ENCODE measurements at places on chromosomes 4 and X.

DNA sequence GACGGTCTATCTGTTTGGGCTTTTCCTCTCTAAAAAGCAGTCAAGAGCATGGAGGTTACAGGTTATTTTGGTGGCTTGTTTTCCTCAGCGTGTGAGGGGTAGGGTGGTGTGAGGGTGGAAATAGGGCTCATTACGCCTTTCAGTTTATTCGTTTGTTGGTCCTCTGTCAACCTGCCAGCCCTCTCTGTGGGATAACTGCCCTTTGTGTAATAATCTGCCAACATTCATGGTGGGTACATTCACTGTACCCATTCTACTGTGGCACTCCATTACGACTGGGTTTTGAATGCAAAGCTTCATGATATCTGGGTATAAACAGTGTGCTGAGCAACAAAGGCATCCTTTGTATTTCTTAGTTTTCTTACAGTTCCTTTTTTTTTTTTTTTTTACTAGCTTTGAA is 136.4 kb downstream of the ADGRL3 start:
- no peak for DNase-seq

DNA sequence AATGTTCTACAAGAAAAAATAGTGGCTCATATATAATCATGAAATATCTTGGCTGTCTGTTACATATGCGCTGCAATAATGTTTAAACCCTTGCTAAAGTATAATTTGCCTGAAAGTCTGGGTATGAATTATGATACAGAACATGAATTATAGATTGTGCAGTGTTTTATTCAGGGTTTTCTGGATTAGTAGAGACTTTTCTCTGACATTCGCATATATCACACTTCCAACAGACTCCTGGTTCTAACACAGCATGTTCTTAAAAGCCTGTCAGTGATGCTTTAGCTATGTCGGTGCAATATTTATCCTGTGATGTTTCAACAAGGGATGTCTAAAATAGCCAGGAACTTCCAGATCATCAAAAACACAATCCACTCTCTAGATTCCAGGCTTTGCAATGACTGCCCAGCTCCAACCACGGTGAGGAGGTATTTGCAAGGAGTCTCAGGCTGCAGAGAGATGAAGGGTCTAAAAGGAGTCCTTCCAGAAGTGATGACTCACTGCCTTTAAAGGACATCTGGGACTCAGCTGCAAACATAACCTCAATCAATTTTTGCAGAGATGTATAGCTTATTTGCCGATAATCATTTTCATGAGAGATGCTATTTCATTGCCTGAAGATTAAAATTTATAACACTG is 69.4 kb downstream of the RWDD4 start:
- DNase-seq, result no peak

- DNase-seq, result no peak
Observed at GRCh38 chrX:106903856-106904528, 851 bp upstream of the RIPPLY1 start.

DNA sequence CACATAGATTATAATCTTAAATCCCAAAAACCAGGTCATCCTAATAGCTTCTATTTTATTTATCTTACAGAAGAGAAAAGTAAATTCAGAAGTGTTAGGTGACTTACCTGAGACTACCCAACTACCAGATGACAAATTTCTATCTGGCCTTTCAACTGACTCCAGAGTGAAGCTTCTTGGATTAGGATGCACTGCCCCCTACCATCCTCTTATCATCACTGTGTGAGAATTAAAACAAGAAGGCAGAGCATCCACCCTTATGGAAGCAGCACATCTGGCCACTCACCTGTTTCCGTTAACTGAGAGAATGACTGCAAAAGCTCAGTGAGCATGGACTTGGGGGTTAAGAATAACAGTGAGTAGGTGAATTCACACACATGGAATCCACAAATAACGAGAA is 502.6 kb upstream of the TECRL start:
- DNase-seq, result no peak

All from activated T-cell treated with anti-CD3 and anti-CD28 coated beads for 1 hour (primary cell).